ENCODE measurements at places on chromosomes 11 and 22.

DNA sequence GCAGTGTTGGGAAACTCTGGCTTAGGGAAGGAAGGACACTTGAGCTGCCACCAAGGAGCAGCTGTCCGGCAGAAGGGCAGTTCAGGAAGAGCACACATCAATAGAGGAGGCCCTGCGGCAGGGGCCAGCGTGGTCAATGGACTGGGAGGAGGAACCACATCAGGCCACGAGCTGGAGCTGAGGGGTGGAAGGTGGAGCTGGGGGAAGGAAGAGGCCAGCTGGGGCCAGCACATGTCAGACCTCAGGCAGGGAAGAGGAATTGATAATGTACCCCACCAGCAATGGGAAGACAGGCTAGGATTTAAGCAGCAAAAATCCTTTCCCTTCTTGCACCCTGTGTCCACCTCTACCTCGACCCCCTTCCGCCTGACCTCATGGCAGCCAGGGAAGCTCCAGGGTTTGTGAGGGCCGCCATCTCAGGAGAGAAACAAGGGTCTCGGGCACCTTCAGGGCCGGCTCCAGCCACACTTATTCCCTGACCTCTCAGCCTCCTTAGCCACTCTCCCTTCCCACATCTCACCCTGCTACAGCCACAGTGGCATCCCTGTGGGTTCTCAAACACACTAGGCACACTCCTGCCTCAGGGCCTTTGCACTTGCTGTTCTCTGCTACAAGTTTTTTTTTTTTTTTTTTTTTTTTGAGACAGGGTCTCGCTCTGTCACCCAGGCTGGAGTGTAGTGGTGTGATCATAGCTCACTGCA, 157.8 kb upstream of the GRK3 start:
- no peak for DNase-seq

DNA sequence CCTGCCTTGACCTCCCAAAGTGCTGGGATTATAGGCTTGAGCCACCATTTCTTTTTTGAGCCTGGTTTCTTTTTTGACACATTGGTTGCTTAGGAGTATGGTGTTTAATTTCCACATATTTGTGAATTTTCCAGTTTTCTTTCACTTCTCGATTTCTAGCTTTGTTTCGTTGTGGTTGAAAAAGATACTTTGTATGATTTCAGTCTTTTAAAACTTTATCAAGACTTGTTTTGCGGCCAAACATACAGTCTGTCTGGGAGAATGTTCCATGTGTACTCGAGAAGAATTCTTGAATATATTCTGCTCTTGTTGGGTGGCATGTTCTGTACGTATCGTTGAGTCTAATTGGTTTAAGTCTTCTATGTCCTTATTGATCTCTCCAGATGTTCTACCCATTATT, 20.8 kb downstream of the SHANK3 start:
- no peak for DNase-seq

DNA sequence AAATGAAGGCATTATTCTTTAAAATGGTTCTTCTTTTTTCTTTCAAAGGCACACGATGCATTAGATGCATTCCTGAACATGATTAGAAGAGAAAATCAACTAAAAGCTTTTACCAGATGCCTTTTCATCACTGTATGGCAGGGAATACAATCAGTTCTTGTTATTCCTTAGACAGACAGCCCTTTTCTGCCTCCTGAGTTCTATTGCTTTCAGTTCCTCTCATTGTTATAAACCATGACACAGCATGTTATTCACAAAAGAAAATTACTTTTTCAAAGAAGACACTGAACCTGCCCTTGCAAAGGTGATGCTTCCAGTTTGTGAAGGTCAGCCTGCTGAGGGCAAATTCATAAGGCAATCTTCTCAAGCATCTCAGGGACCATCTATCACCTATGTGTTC, 70.1 kb downstream of the FAM181B start:
- DNase-seq: no peak

DNA sequence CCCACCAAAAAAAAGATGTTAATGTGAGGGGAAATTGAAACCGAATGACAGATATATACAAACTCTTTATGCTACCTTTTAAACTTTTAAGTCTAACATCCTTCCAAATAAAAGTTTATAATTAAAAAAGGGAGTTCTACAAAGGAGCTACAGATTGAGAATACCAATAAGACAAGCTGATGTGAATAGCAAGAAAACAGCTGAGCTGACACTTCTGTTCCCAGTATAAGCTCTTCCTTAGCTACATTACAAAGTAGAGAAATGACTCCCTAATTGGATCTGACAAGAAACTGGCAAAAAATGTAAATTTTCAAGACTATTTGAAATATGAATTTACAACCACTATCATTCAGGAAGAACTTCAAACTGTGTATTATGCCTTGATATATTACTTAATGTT, 294.6 kb upstream of the SYN3 start:
- no peak for DNase-seq

- no peak for DNase-seq
These were observed 313.1 kb downstream of the LRRC4C start for GRCh38 chr11:41146326-41146725.

Data from DMS 273 treated with DMSO at 0.1 percent for 48 hours (cell line).